ENCODE measurements at places on chromosomes 6 and 20. TPM values are rescaled to one million over a fixed set of nuclear protein-coding genes. Genes with fewer than 3 reads are reported as not detected.
A peak's percentile ranks its signal among the peaks of the same experiment; 100 is the strongest.

- peak; percentile 16 for DNase-seq
Observed at GRCh38 chr6:121382467-121383121, 48.3 kb upstream of the TBC1D32 start.

DNA sequence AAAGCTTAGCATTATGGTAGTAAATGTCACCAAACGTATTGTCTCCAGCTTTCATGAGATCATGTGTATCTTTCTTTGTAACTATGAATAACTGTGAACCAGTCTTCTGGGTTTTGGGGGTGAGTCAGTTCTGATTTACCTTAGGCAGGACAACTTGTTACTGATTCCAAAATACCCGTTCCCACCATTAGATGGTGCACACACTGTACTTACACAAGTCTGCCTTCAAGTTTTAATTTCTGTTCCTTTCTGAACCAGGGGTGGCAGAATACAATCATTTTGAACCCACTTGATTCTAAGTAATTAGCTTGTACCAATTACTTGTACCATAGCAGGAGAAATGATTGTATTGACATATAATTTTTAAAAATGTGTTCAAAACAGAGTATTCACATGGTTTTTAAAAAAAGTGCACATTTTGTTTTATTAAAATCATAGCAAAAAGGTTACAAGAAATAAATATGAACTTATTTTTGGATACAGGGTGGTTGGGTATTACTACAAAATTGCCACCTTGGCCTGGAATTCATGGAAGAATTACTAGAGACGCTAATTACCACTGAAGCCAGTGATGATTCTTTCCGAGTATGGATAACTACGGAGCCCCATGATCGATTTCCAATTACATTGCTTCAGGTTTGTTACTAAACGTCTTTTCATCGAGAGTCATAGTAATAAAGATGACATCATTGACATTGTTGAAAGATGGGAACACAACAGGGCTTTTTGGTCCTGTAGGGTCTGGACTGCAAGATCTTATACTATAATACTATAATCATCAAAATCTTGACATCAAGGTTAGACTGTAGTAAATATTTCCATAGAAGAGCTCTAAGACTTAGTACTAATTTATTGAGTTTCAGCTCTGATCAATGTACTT lies 75.2 kb upstream of the GLP1R start:
- DNase-seq, result peak; percentile 67

The DPPA5 gene
- not detected for total RNA-seq

The LTV1 gene
- total RNA-seq, result 40.4 TPM

GRCh38 chr6:139124887-139125672 lies 9.8 kb upstream of the HECA start:
- DNase-seq, result peak; percentile 80

The EXOC2 gene
- 14.6 TPM for total RNA-seq

DNA sequence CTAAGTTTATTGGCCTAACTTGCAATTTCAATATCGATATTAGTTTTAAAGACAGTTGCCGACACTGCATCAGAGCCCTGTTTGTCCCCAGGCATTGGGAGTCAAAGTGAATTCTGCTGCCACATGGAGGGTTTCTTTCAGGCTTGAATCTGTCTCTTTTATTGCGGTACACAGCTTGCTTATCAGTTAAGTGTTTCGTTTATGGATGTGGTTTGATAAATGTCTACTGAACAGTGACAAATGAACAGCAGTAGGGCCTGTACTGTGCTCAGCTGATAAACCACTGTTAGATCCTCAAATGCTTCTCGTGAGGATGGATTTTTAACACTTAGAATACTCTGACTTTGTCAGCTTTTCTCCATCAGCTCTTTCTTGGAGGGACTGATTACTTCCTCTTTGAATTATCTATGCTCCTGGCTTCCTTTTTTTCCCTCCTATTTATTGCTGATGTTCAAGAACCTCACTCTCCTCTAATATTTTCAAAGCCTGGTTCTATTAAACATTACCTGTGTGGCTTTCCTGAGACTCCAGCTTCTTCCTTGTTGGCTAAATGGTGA lies 240.8 kb downstream of the PLCB1 start:
- DNase-seq, result no peak

GRCh38 chr20:24806705-24807676 lies 142.1 kb upstream of the CST7 start:
- no peak for DNase-seq

The CFAP206 gene
- 0.27 TPM for total RNA-seq

The PRL gene
- total RNA-seq, result not detected

The SIGLEC1 gene
- total RNA-seq, result not detected

- DNase-seq, result no peak
Observed at GRCh38 chr6:16851758-16852157, 90.5 kb upstream of the ATXN1 start.

DNA sequence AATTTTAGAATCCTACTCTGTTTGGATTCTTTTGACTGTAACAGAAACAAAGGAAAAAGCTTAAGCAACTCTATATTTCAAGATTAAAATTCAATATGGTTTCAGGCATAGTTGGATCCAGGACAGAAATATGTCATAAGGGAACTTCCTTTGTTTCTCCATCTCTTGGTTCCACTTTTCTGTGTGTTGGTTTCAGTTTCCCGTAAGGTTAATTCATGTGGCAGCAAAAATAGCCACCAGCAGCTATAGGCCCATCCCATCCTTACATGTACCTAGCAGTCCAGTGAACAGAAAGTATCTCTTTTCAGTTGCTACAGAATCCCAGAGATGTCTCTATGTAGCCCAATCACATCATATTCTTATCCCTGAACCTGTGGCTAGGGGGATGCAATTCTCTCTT lies 8.8 kb upstream of the FAM8A1 start:
- DNase-seq, result no peak

The DLK2 gene
- 30.2 TPM for total RNA-seq

DNA sequence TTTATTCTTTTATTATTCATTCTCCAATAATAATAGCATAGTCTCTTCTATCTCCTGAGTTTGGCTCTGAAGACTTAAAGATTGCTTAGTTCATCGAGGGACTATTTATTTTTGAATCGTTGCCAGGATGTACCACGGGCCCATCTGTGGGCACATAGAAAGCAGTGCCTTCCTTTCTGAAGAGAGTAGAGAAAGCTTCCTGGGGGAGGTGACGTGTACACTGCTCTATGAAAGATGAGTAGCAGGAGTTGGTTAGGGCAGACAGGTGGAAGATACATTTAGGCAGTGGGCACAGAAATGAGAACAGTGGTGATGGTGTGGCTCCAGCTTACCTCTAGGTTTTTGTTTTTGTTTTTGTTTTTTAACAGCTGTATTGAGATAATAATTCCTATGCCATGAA lies 98.4 kb downstream of the CDKAL1 start:
- no peak for DNase-seq

The HLA-DPA1 gene
- total RNA-seq, result not detected

DNA sequence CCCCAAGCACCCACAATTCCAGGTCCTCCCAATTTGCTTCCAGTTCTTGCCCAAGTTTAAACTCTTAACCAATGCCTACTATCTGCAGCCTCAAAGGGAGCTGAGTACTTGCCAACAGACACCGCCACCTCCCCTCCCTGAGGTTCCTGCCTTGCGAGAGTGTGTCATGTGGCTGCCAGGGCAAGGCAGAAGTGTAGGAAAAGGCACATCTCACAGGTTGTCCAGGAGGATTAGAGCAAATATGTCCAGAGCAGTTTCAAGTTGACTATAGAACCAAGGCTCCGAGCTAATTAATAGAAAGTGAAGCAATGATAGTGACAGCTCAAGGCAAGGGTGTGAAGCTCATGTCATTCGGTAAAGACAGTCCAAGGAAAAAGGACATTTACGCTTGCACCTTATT lies 127.8 kb downstream of the ATXN1 start:
- no peak for DNase-seq

Data from MCF 10A (cell line).